Effector CD8-positive, alpha-beta T cell (primary cell): ENCODE measurements at places on chromosomes 2 and 18.

DNA sequence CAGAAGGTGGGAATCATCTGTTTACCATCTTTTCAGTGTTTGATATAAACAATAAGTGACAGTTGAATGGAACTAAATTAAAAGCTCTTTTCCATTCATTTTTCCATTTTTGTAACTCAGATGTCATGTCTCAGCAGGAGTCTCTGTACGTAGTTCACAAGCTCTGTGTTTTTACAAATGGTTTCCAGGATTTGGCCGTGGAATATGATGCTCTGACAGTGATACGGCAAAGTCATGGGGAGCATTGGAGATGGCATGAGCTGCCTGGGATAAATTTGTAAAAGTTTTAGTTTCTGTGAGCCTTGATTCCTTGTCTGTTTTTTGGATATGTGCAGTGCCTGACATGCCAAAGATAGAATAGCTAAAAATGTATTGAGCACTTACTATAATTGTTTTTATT, 168.1 kb upstream of the SESTD1 start:
- DNase-seq: no peak

DNA sequence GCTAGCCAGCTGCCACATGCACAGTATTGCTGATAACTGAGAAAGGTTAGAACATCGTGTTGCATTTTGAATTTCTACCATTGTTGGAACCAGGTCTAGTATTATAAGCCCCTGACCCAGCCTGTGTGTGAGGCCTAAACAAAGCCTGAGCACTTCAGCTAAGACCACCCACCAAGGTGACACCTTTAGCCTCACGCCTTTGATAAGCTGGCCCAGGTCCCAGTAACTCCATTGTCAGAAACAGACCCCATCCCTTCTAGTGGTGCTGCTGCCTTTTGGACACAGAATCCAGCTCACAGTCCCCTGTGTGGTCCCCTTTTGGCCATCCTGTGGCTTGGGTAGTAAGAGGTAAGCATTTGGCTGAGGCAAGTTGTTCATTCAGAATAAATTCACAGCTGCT, 1.6 kb downstream of the ELMOD3 start:
- no peak for DNase-seq

GRCh38 chr2:109624339-109624738, 10.2 kb downstream of the SOWAHC start:
- no peak for DNase-seq

GRCh38 chr18:24362757-24363156, 34.9 kb downstream of the OSBPL1A start:
- DNase-seq: no peak

DNA sequence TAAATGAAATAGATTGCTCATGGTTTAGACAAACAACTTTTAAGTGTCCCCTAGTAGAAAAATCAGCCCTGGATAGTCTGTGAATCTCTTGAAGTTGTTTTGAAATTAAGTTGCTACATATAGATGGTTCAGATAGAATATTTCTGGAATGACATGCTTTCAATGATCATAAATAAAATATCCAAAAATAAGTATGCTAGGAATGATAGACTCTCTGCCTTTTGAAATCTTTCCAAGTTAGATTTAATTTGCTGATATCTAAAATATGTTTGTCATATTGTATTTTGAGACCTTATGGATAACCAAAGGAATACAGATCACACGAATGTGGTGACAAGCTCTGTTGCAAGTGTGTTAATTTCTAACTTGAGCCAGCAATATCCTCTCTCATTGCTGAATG, 488.7 kb downstream of the THSD7B start:
- DNase-seq: no peak

- no peak for DNase-seq
Measured at GRCh38 chr2:120255071-120255470, 2.4 kb downstream of the RALB start.

- no peak for DNase-seq
Measured at GRCh38 chr2:11861044-11861443, 114.6 kb downstream of the LPIN1 start.

DNA sequence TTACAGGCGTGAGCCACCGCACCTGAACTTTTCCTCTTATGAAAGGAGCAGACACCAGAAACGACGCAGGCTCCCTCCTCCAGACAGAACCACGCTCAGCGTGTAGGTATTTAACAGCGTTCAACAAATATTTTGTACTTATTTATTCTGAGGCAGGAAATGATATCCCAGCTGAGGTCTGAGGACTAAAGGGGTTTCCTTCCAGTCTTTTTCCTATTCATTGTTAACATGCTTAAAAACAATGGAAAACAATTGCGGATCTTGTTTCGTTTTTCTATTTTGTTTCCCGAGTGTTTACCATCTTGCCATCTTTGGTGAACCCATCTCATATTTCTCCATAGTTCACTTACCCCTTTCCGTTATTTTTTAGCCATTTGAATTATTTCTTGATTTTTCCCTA, 43.7 kb upstream of the FOSL2 start:
- no peak for DNase-seq

GRCh38 chr2:60025496-60025895, 528.0 kb downstream of the BCL11A start:
- no peak for DNase-seq

DNA sequence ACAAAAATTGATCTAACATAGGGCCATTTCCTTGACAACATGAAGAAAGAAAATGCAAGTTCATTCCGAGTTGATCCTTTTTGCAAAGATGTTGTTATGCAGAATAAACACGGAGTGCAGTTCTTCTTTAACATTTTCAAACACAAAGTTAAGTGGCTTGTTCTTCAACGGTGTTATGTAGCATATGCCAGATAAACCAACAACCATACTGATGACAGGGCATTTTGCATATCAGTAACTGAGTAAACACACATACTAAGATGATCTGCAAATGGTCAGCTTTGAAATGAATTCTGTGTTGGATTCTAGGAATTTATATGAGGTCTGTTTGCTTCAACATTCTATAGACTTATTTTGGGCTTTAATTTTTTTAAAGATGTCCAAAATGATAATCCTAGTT, 266.4 kb downstream of the GPD2 start:
- no peak for DNase-seq

DNA sequence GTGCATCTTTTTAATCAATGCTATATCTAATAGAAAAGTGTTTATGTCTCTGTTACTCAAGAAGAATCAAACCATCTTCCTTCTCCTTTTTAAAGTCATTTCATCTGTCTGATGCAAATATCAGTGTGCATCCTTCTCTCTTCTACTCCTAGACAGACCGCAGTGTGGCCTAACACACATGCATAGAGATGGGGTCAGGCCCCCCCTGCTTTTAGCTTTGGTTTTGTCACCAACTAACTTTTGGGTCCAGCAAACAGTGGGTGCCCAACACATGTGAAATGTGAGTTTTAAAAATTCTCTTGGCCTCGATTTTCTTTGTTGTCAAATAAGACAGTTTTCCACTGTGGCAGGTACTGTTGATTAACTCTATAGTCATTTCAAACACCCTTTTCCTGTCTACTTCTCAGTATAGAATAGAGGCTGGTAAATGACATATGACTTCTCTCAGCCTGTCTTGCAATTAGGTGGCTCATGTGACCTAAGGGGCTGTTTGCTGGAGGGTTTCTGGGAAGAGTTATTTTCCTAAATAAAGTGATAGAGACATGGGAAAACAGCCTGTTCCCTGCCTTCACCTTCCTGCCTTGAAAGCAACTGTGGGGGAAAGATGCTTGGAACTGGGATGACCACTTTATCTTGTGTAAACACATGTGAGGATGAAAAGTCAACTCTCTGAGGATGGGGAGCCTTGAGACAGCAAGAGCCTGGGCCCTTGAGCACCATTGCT, 65.7 kb upstream of the DARS1 start:
- no peak for DNase-seq

DNA sequence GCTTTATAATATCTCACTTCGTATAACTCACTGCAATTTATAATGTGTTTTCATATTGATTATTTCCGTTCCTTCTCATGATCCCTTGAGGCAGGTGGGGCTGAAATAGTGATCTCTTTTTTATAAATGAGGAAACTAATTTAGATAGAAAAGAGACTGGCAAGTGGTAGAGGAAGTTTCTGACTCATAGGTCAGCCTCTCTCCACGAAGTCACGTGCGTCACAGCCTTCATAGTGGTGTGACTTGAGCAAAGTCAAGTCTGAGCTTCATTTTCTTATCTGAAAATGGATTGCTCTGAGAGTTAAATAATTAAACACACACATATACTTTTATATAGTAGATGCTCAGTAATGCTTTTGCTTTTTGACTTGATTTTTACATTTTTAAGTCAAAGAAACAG, 19.9 kb downstream of the ABCG5 start:
- DNase-seq: no peak

DNA sequence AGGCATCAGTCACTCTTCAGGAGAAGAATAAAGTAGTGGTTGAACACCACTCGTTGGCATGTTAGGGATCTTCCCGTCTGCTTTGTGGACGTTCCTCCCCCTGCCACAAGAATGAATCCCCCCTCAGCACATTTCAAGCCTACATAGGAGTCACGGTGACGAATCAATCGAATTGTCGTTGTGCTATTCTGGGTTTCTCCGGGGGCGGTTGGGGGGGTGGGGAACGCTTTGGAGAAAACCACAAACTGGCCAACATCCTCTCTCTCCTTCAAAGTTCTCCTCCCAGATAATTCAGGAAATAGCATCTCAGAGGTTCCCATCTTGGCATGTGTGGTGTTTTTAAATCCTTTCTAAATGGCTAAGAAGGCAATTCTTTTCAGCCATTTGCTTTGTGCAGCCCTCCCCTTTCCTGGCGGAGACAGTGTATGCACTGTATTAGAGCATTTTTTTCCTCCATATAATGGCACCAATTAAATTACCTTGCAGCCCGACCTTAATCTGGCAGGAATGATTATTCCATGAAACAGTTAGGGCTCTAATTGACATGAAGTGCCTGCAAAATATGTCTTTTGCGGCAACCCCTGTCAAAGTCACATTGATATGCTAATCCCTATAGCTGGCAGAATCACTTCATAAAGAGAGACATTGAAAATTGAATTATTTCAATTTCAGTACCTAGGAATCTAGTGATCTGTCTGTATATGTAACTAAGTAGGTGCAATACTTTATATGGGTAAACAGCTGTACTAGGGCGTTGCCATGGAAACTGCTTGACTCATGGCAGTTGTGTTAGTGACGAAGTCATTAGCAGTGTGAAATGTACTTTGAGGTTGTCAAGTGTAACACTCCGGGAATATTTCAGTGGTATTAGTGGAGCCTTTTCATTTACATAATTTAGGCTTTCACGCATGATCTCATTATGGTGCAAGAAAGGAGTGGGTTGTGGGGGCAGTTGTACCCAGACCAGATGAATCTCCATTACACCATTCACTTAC, 323.4 kb upstream of the SLC14A2 start:
- DNase-seq: no peak

GRCh38 chr2:108626995-108627394, 92.3 kb upstream of the RANBP2 start:
- no peak for DNase-seq

DNA sequence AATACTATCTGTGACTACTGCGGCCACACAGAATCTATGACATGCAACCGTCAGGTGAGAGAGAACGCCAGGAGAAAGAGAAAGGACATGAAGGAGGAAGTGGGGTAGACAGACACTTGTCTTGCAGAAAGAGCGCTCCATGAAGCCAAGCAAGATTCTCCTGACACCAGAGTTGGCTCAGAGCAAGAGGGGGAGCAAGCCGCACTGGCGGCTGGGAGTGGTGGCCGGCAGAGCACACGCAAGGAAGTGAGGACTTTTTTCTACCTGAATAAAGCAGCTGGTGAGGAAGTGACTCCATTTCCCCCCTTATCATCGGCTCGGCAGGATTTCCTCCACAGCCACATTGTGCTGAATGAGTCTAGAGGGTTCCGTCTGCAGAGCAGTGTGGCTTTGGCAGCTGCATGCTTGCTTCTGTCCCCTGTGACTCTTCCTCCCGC, 181.6 kb downstream of the BCL2 start:
- DNase-seq: no peak

GRCh38 chr2:96710985-96711384, 28.9 kb downstream of the LMAN2L start:
- DNase-seq: no peak
